ENCODE measurements at places on chromosomes 11 and 22.

DNA sequence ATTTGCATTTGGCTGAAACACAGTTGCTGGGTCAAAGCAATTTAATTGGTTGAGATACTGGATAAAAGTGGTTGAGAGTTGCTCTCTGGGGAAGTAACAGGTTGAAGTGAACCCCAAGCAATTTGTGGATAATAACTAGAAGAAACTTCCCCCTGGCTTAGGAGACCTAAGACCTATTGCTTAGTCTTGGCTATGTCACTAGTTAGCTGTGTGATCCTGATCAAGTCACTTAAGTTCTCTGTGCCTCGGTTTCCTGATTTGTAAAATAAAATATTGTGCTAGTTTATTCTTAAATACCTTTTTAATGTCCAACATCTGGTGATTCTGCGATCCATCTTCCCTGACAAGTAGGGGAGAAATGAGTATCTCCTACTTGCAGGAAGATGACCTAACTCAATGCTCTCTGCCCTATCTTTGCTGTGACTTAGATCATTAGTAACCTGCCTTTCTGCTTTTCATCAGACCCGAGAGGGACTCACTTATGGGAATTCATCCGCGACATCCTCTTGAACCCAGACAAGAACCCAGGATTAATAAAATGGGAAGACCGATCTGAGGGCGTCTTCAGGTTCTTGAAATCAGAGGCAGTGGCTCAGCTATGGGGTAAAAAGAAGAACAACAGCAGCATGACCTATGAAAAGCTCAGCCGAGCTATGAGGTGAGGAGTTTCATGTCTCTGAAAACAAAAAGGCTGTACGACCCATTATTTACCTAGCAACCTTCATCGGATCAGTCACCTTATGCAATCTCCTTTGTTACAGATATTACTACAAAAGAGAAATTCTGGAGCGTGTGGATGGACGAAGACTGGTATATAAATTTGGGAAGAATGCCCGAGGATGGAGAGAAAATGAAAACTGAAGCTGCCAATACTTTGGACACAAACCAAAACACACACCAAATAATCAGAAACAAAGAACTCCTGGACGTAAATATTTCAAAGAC lies 37.5 kb downstream of the EHF start:
- no peak for DNase-seq

DNA sequence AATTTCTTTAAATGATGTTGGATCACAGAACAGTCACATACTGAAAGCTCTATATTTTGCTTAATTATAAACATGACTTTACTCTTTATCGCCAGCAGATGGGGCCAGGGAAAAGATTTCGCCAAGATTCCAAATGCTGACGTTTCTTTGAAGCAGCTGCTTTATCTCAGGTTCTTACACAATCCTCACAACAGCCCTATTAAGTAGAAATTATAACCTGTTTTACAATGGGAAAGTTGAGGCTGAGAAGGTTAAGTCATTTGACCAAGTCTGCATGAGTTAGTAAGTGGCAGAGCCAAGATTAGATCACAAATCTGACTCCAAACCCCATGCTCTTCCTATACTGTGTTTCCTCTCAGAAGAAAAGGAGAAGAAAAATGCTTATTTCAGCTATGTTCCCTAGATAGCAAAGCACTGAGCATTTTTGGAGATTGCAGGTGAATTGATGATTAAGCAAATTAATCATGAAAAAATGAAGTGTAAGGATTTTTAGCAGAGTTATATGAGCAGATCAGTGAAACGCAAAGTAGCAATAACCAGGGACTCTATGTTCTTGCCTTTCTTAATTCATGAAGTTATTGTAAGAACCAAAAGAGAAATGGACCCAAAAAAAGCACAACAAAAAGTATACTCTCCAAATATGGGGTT lies 79.0 kb downstream of the AASDHPPT start:
- DNase-seq = peak; percentile 19

DNA sequence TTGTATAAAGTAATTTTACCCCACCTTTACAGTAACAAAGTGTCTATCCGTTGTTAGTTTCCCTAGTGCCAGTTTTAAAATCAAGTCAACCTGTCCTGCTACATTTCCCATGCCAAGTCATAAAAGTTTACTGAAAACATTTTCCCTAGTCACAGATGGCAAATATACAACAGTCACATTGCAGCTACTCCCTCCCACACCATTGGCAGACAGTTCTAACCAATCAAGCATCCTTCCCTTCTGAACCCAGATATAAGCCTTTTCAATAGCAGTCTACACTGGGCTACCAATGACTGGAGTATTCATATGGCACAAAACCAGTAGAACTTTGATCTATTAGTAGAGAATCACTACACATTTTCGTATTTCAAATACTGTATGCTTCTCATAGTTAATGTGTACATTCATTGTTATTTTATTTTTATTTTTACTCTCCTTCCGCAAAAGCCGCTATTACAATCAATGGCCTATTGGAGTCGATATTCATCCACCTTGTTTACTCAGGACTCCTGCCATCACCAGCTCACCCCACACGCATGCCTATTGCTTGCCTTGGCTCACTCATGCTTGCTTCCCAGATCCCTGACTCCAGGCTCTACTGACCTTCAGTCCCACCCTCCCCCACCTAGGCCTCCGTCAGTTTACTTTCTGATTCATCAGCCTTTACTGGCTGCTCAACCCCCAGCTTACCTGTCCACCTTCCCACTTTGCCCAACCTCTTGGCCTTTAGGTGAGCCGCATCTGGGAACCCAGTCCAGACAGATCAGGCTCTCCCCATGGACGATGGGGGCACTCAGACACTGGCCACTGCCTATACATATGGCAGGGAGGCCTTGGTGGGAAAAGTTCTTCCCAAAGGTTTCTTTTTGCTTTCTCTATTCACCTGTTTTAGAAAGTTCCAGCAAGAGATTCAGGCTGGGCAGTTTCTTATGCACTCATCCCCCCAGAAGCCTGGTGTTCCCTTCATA lies 408.4 kb downstream of the SOX6 start:
- no peak for DNase-seq

DNA sequence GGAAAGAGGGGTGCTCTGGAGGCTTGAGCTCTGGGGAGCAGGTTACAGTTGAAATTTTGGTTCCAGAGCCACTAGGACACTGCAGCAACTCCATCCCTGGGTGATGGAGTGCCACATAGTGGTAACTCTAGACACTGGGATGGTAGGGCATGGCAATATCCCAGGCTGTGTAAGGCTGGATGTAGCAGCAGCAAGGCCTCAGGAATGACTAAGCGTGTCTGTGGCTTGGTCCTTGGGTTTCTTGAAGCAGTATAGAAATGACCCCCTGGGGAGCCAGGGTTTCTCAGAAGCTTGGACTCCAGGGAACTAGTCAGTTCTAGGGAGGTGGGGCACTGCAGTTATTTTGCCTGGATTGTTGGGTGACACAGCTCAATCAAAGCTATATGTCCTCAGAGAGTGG lies 8.1 kb downstream of the MS4A4A start:
- no peak for DNase-seq

- no peak for DNase-seq
Measured at GRCh38 chr22:22407061-22407460, 101.5 kb downstream of the ZNF280B start.

DNA sequence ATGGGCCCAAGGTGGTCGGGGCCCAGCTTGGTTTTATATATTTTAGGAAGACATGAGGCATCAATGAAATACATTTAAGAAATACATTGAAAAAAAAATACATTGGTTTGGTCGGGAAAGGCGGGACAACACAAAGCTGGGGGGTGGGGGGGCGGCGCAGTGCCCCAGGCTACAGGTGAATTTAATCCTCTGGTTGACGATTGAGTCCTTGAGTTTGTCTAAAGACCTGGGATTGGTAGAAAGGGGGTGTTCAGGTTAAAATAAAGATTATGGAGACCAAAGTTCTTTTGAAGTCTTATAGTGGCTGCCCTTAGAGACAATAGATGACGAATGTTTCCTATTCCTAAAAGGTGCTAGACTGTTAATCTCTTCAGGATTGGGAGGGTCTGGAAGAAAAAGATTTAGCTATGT lies 3.1 kb downstream of the IFITM1 start:
- DNase-seq = no peak

- no peak for DNase-seq
Measured at GRCh38 chr11:74037309-74037708, 28.4 kb upstream of the UCP3 start.

DNA sequence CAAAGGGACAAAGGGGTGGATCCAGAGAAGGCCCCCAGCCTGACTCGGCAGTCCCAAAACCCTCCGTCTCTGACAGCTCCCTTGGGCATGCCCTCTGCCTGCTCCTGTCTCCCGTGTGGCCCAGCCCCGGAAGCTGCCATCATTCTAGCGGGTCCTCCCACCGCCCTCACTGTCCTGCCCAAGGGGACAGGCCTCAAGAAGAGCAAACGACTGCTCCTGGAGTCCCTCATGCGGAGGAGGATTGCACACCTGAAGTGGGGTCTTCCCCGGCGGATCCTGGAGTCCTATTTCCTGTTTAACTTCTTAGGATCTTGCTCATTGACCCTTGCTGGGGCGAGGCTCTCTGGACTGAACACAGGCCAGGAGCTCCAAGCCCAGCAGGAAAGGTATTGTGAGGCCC lies 2.6 kb upstream of the MEI1 start:
- DNase-seq = no peak

Measured in amniotic stem cell (primary cell).